ENCODE measurements at places on chromosomes 7 and 10.

- DNase-seq: no peak
These were observed 142.5 kb upstream of the PRKCQ start for GRCh38 chr10:6722616-6723004.

DNA sequence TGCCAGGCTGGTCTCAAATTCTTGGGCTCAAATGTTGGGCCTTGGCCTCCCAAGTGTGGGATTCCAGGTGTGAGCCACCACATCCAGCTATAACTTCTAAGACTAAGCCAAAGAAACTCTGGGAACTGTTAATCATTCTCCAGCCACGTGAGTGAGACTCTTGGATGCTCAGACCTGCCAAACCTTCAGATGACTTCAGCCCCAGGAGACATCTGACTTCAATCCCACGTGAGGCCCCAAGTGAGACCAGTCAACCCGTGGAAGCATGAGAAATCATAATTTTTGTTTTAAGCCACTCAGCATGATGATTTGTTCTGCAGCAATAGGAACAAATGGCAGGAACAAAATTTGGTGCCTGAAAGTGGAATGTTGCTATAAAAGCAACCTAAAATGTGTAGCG lies 4.3 kb upstream of the PCBD1 start:
- DNase-seq: no peak

- DNase-seq: no peak
These were observed 4.9 kb upstream of the FAM53B start for GRCh38 chr10:124748953-124749645.

- no peak for DNase-seq
These were observed 48.7 kb downstream of the TBATA start for GRCh38 chr10:70736525-70736924.

GRCh38 chr7:93150200-93150835 lies 2.1 kb upstream of the SAMD9L start:
- no peak for DNase-seq

GRCh38 chr10:43278216-43278615 lies 11.4 kb upstream of the RASGEF1A start:
- DNase-seq: no peak

DNA sequence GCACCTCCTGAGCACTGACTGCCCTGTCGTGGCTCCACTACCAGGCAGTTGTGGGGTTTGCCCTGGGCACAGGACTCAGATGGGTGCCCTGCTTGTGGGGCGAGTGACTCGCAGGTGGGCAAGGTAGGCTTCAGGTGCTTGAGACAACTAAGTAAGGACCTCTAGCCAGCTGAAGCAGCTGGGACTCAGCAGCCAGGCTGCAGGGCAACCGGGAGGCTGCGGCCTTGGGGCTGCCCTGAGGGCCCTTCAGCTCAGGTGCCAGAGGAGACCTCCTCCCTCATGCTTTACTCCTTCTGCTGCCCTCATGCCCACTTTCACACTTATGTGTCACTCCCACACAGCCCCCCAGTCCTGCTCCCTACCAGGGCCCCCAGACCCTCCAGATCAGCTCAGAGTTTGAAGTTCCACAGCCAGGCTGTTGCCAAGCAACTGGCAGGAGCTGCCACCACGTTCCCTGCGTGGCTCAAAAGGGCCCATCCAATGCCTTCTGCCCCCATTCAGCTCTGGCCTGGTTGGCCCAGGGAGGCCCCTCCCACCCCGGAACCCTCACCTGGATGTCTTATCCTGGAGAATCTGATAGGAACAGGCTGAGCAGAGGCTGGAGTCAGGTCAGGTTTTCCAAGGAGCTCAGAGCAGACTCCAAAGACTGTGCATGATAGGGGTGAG lies 10.0 kb downstream of the TLX1 start:
- no peak for DNase-seq

- DNase-seq: no peak
These were observed 22.4 kb downstream of the PPP2R2D start for GRCh38 chr10:131923038-131923756.
